ENCODE measurements at places on chromosomes 7 and 10.

DNA sequence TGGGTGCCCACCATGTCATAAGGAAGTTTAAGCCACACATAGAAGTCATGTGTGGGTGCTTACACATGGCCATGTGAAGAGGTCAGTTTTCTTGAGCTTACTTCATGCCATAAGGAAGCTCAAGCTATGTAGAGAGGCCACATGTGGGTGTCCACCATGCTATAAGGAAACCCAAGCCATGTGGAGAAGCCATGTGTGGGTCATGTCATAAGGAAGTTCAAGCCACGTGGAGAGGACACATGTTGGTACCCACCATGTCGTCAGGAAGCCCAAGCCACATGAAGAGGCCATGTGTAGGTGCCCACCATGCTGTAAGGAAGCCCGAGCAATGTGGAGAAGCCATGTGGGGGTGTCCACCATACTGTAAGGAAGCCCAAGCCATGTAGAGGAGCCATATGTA, 1089.2 kb upstream of the AUTS2 start:
- DNase-seq: no peak

GRCh38 chr10:71743089-71743838, 23.7 kb upstream of the C10orf105 start:
- DNase-seq: no peak

GRCh38 chr10:61271127-61271780, 181.9 kb downstream of the TMEM26 start:
- no peak for DNase-seq

DNA sequence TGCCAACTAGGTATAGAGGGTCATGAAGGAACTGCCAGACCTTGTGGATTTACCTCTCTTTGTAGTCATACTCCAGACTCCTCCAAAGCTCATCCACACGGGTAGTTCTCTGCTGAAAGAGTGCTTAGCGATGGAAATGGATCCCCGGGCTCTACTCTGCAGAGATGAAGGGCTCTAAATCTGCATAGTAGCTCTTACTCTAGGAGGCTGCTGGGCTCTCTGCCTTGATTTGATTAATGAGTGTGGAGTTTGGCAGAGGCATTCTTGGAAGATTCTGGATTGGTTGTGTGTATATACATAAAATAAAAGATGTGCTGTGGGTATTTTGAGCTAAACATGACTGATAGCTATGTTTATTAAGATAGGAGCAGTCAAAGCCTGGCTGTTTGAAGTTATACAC, 21.3 kb upstream of the CPXM2 start:
- no peak for DNase-seq
